AG04449 (cell line): ENCODE measurements at places on chromosomes 7 and 10.

DNA sequence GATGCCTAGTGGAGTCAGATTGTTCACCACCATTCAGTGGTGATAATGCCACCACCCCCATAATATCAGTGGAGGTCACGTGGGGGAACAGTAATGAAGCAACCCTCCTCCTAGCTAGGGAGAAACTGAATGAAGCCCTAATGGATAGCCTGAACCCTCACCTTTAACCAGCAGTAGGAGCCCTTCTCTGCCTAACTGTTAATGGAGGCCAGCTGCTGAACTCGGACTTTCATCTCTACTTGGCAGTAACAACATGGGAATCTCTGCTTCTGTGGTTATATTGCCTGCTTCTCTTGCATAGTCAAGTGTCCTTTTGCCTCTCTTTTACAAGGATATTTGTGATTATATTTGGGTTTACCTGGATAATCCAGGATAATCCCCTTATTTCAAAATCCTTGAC lies 1097.9 kb downstream of the REEP3 start:
- no peak for DNase-seq

GRCh38 chr10:109820620-109821405 lies 102.5 kb downstream of the XPNPEP1 start:
- no peak for DNase-seq

DNA sequence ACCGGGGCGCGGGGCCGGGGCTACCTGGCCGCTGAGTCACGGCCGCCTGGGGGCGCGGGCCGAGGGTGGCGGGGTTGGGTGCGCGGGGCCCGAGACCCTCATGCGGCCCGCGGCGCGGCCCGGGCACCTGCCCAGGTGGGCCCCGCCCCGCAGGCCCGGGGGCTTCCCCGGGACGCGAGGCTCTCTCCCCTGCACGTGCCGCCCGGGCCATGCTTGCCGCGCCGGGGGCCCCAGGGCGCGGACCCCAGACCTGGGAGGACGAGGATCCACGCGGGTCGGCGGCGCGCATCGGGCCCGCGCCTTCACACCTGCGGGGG lies 402 bp downstream of the MAFK start:
- no peak for DNase-seq

DNA sequence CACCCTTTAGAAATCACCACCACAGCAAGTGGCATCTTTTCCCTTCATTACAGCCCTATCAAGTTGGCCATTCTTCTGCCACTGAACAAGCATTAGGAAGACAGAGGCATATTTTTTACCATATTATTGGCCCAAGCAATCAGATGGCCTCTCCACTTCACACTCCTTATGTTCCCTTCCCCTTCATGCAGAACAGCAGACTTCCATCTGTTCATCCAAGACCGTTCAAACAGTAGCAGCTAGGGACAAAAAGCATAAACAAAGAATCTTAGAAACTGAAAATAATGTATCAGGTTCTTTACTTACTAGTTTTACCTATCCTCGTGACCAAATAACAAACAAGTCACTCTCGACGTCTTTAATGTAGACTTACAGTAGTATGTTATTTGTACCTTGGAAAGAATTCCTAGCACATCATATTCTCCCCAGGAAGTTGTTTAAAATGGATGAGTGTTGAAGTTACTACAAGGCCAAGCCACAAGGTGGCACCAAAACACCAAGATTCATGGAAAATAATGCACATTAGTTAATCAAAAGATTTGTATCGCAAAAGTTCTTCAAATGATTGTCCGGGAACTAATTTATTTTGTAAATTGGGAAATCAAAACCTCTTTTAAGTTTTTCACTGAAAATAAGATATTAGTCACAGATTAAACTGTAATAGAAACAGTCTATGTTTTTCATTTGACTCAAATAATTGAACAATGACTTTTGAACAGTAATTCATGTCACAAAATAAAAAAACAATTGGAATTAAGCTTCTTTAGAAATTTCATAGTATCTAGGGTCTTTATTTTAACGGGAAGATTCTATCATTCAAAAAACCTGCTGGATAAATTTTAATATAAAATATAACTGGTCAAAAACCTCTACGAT lies 112.1 kb downstream of the VPS41 start:
- no peak for DNase-seq

GRCh38 chr10:3765146-3765545 lies 19.9 kb downstream of the KLF6 start:
- DNase-seq = no peak

GRCh38 chr10:46232666-46233065 lies 54.1 kb upstream of the ANTXRL start:
- DNase-seq = no peak

GRCh38 chr10:97550336-97551149 lies 22.0 kb upstream of the ANKRD2 start:
- no peak for DNase-seq

GRCh38 chr7:1452205-1452604 lies 7.1 kb downstream of the MICALL2 start:
- no peak for DNase-seq
